A172 (cell line): ENCODE measurements at places on chromosomes 1 and 21. TPM values are rescaled to one million over a fixed set of nuclear protein-coding genes. Genes with fewer than 3 reads are reported as not detected.

SLC5A9 gene
- total RNA-seq = not detected in 2 replicates

GRCh38 chr1:8166406-8166805 lies 140.3 kb upstream of the ERRFI1 start:
- no peak for DNase-seq

GRCh38 chr1:226019572-226019971 lies 20.4 kb upstream of the SDE2 start:
- DNase-seq = no peak

DNA sequence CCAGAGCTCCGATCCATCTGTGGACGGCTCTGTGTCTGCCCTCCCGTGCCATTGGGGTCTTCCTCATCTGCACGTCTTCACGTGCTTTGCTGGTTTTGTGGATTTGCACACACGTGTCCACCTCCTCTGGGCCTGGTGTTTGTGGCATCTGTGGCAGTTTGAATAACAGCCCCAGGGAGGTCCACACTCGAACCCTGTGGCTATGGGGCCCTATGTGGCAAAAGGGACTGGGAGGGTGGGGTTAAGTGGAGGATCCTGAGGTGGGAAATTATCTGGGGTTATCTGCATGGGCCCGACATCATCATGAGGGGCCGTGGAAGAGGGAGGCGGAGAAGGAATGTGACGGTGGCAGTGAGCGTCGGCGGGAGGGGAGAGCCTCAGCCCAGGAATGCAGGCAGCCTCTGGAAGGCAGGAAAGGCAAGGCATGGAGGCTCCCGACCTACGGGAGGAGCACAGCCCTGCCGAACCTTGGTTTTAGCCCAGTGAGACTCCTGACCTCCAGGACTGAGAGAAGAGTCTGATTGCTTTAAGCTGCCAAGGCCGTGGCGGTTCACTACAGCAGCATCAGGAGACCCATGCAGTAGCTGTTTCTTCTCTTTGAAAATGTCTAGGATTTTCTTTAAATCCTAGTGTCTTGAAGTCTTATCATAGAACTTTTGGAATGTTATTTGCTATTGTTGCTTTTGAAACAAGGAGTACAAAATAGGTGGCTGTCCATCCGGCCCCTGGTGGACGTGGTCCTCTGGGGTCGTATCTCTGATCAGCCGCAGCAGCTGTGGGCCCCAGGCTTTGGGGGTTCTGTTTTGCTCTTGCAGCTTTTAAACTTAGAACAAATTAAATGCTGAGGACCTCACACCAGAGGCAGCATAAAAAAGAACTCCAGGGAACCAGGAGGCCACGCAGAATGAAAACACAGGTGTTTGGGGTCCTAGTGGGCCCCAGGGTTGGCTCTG lies 40.0 kb upstream of the LRRC3 start:
- DNase-seq = no peak

- DNase-seq = no peak
Observed at GRCh38 chr1:61085206-61085982, 3.0 kb downstream of the NFIA start.
